ENCODE measurements at places on chromosomes 11 and 22. TPM values are rescaled to one million over a fixed set of nuclear protein-coding genes. Genes with fewer than 3 reads are reported as not detected.

GRCh38 chr11:111515591-111515990 is 1.0 kb downstream of the HOATZ start:
- DNase-seq: no peak

NCR3LG1 gene
- total RNA-seq: 1.3 TPM

DNA sequence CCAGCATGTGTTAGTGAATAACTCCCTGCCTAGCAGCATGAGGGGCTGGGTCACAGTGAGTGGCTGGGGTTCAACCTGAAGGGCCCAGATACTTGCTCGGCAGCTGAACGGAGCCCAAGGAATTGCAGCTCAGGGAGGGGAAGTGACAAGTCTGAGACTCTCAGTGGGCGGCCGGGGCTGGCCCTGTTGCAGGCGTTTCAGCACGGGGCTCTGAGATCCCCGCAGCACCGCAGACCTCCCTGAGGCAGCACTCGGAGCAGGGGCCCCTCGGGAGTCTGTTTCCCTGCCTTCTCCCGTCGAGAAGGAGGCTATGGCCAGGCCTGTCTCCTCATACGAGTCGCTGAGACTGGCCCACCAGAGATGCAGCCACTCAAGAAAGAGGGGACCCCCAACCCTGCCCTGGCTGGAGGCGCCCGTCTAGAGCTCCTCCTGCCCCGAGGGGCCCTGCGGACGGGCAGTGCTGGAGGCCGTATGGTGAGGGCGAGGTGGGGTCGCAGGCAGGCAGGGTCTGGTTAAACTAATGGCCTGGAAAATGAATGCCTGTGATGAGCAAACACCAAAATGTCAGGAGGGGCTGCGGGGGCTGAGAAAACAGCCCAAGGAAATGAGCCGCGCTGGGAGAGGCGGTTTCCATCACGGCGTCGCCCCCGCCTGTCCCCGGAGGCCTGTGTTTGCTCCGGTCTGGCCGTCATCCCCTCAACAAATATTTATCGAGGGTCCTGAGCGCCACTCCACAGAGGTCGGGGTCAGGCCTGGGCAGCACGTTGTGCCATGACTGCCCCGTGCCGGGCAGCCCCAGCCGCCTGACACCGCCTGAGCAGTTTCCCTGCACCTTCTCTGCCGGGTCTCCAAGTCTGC is 9.3 kb downstream of the TSSC4 start:
- no peak for DNase-seq

OR10D3 gene
- total RNA-seq: not detected

RAC2 gene
- total RNA-seq: 399 TPM

RCN1 gene
- total RNA-seq: 35.3 TPM

DNA sequence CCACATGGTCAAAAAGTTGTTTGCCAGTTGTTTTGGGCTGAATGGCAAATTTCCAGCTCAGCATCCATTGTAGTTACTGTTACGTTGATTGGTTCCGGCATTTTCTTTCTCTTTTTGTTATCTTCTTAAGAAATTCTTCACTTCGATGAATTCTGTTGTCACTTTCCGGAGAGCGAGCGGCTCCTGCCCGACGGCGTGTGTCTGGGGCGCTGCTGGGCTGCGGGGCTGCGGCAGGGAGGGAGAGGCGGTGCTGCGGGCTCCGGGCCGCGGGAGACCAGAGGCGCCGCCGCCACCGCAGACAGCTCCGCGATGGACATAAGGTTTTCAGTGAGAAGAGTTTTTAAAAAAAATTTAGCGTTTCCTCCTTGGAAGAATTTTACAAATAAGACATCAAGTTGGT is 117.4 kb downstream of the RRM1 start:
- no peak for DNase-seq

DNA sequence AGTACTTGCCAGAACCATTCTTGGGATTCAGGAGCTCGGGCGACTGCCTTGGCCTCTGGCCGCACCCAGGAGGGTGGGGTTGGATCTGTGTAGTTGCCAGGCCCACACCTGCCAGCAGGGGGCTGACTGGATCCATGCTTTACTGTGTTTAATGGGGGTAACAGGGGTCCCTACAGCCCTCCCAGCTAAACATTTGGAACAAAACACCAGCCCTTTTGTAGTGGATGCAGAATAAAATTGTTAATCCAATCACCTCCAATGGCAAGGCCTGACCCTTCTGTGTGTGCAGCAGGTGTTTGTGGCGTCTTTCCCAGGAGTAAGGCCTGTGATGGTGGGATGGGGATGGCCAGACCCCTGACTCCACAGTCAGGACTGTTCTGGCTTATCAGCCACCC is 22.5 kb downstream of the SUN2 start:
- DNase-seq: peak; percentile 42

- DNase-seq: no peak
Measured at GRCh38 chr11:10204021-10204420, 90.0 kb downstream of the SBF2 start.

OR51M1 gene
- not detected for total RNA-seq

DNA sequence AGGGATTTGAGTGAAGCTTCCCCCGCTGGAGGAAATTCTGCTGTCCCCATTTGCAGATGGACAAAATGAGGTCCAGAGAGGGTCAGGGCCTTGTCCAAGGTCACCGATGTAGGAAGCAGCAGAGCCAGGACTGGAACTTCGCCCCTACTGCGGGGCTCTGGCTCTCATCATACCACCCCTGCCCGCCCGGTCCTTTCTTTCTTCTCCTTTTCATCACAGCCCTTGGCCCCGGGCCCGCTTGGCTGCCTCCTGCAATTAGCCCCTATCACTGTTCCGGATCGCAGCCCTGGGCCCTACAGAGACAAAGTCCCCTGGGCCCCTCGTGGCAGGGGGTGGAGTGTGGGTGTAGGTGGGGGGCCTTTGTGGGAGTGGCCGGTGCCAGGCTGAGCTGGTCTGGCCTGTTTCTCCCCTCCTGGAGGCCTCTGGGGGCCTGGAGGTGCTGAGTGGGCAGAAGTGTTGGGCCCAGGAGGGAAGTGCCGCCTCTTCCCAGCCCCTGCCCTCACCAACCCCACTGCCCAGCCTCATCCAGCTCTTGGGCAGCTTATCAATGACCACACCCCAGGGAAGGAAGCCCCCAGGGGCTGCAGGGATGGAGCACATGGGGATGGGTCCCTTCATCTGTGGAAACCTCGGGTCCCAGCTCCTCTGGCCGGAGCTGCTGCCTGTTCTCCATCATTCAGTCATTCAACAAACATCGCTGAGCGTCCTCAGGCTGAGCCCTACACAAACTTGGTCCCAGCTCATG is 3.4 kb downstream of the EMID1 start:
- peak; percentile 87 for DNase-seq

DNA sequence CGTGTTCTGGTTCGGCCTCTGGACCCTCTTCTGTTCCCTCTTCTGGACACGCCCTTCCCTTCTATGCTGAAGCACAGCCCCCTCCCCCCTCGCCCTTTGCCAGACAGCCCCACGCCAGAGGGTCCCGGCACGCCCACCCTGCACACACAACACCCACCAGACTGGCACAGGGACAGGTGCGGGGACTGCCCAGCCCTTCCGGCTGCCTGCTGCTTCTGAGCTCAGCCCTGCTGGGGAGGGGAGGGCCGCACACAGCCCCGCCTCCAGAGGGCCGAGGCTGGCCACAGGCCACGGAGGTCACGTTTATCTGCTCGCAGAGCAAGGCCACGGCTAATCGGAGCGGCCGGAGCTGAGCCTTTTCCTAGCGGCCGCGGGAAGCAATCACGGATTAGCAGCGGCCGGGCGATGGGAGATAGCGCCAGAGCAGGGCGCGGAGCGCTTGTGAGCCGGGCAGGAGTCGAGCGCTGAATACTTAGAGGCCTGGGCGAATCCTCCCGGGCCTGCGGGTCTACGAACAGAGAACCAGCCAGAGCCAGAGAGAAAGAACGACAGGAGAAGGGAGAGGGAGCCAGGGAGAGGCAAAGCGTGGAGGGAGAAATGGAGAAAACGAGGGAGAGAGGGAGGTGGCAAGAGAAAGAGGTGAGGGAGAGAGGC is 21.5 kb downstream of the OTUB1 start:
- DNase-seq: no peak

DNA sequence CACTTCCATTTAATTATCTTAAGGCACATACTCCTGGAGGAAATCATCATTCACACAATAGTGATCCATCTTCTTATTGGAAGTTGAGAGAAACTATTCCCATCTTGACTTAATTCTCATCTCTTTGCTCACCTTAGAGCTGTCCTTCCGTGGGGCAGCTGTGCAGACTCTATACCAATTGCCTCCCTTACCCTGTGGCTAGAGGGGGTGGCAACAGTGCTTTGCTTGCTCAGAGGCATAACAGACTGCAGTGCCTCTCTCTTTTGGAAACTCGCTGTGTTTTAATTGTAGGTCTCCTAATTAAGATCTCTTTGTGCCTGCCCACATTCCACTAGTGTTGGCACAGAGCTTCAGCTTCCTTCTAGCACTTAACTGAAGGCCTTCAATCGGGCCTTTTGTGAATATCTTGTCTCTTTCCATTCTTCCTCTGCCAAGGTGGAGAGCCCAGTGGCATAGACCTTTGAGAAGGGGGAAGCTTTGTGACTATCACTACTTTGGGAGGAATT is 5.5 kb downstream of the KMT2A start:
- DNase-seq: no peak

GRCh38 chr11:134409552-134410429 is 2.3 kb downstream of the B3GAT1 start:
- DNase-seq: no peak

KLHL35 gene
- total RNA-seq: 1.6 TPM

- DNase-seq: no peak
Measured at GRCh38 chr22:31107894-31108218, 488 bp upstream of the SELENOM start.

TMEM121B gene
- total RNA-seq: under 0.01 TPM

Data from hematopoietic multipotent progenitor cell (in vitro differentiated cells).